GM12878 (cell line): ENCODE measurements at places on chromosomes 6 and 20. TPM values are rescaled to one million over a fixed set of nuclear protein-coding genes. Genes with fewer than 3 reads are reported as not detected.

Gene TMEM63B
- 4.3 and 5.0 TPM in 2 replicates for polyA plus RNA-seq

Gene SPAG4
- 1.6 and 4.0 TPM in 2 replicates for polyA plus RNA-seq

Gene PROKR2
- polyA plus RNA-seq, result not detected in 2 replicates

Gene ELMO2
- polyA plus RNA-seq, result 36.0 and 38.3 TPM in 2 replicates

Gene MAFB
- polyA plus RNA-seq, result 0.08 TPM in 1 of 2 replicates, not detected in the other

Gene C6orf141
- not detected in 2 replicates for polyA plus RNA-seq

GRCh38 chr6:786946-787763 lies 94.2 kb upstream of the EXOC2 start:
- no peaks in the 10 kb centered on the region for H3K4me1 ChIP-seq
- no peak overlapping the region for H3K4me3 ChIP-seq
- DNase-seq, result no peak

- no peak overlapping the region for H3K27ac ChIP-seq
- no peaks in the 10 kb centered on the region; the same call in 1 of the 2 replicates for H3K27me3 ChIP-seq
- no peaks in the 10 kb centered on the region for H3K36me3 ChIP-seq
- no peak overlapping the region for H3K4me3 ChIP-seq
Observed at GRCh38 chr6:99871641-99872040, 122.4 kb downstream of the MCHR2 start.

DNA sequence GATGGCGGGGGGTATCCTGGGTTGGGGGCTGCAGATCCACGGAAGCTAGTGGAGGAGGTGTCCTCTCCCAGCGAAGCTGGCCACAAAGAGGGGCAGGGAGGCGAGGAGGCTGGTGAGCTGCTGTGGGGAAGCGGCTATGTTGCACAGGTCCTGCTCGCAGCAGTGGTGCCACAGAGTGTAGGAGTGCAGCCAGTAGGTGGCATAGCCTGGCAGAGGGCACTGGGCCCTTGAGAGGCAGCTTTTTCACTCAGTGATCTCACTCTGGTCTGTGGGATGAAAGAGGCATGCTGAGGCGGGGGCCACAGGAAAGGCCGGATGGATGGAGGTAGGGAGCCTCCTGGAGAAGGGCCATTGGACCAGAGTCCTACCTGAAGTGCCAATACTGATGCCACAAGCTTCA lies 2.9 kb upstream of the LY6G6D start:
- no peak overlapping the region for H3K4me3 ChIP-seq
- no peaks in the 10 kb centered on the region for H3K36me3 ChIP-seq
- H3K4me1 ChIP-seq, result no peaks in the 10 kb centered on the region
- no peaks in the 10 kb centered on the region; the same call in 1 of the 2 replicates for H3K27me3 ChIP-seq

DNA sequence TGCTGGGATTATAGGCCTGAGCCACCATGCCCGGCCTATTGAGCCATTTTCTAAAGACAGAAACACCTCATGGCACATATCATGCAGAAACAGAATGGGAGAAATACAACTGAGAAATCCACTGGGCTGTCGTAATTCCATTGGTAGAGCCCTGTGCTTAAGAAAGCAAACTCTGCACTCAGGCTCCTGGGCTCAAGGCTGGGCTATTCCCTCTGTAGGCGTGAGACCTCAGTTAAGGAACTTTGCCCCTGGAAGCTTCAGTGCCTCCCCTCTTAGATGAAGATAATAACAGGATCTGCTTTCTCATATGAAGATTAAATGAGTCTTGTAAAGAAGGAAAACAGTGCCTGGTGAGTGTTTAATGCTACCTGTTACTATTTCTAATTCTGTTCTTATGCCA lies 120.3 kb downstream of the PXDC1 start:
- no peak for DNase-seq
- no peaks in the 10 kb centered on the region for H3K4me1 ChIP-seq
- H3K27me3 ChIP-seq, result peaks cover 2% of the 10 kb centered on the region
- no peak overlapping the region for H3K27ac ChIP-seq
- H3K36me3 ChIP-seq, result no peaks in the 10 kb centered on the region
- H3K4me3 ChIP-seq, result no peak overlapping the region

GRCh38 chr6:89432875-89433251 lies at the start of gene ANKRD6:
ANKRD6 (plus strand) TSS chr6:89433152; CDS start chr6:89566977, 133,825 bp downstream.
- peaks cover 8% of the 10 kb centered on the region for H3K4me1 ChIP-seq
- no peaks in the 10 kb centered on the region for H3K36me3 ChIP-seq
- H3K4me3 ChIP-seq, result peak within 1 kb of the TSS; percentile 79
- peak; percentile 17 for DNase-seq
- H3K27ac ChIP-seq, result no peak within 1 kb of the TSS

DNA sequence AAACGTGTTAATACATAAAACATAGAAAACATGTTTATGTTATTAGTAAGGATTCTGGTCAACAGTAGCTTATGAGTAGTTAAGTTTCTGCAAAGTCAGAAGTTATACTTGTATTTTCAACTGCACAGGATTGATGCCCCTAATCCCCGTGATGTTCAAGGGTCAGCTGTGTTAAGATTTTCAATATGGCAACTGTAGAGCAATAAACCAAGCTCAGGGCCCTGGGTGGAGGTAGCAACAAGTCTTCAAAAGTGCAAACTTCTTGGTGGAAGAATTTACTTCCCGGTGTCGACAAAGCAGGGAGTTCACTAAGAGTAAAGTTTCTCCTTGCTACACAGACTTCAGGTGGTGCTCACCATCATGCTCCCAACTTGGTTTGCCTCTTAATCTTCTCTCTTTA lies 4.1 kb upstream of the BCAS1 start:
- no peak for DNase-seq
- H3K27me3 ChIP-seq, result no peaks in the 10 kb centered on the region
- H3K36me3 ChIP-seq, result no peaks in the 10 kb centered on the region
- H3K4me3 ChIP-seq, result no peak overlapping the region

DNA sequence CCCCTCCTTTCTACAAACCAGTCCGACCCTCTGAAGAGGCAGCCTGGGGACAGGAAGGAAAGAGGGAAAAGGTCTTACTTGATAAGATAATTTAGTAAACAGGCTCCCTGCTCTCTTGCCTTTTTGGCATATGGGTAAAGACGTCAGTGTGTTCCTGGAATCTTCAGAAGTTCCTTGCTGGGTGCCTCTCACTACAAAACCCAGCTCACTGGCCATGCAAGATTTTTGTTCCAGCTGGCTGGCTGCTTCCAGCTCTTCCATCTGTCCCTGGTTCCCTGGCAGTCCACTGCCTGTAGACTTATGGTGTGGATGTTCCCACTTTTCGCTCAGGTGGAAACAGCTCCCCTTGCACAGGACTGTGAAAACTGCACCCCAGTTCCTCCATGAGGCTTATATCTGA lies 57.4 kb downstream of the MOCS1 start:
- no peaks in the 10 kb centered on the region for H3K36me3 ChIP-seq
- DNase-seq, result no peak
- no peaks in the 10 kb centered on the region; the same call in 1 of the 2 replicates for H3K27me3 ChIP-seq
- no peak overlapping the region for H3K27ac ChIP-seq
- no peaks in the 10 kb centered on the region for H3K4me1 ChIP-seq
- no peak overlapping the region for H3K4me3 ChIP-seq

DNA sequence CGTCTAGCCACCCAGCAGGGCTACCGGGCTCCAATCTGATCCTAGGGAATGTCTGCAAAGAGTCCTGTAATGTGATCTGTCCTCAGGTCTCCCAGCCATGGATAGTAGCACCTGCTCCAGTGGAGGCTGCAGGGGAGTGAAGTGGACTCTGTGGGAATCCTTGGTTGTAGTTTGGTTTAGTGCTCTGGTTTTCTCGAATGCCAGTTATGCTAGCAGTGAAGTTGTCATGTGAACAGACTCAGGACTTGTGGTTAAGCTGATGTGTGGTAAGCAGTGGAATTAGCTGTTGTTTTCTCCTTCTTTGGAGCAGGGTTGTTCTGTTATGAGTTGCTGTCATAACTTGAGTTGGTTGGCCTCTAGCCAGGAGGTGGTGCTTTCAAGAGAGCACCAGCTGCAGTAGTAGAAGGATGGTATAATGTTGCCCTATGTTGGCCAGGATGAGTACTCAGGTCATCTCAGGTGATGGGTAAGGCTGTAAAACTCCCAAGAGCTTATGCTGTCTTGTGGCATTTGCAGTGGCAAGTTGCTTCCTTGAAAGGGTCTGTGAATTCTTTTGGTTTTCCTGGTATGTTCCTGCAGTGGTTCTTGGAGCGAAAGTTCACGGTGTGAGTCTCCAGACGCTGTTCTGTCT lies 390.2 kb downstream of the UTRN start:
- no peaks in the 10 kb centered on the region for H3K4me1 ChIP-seq
- peak; percentile 24 for DNase-seq
- no peak overlapping the region for H3K4me3 ChIP-seq
- H3K36me3 ChIP-seq, result no peaks in the 10 kb centered on the region
- H3K27ac ChIP-seq, result no peak overlapping the region

DNA sequence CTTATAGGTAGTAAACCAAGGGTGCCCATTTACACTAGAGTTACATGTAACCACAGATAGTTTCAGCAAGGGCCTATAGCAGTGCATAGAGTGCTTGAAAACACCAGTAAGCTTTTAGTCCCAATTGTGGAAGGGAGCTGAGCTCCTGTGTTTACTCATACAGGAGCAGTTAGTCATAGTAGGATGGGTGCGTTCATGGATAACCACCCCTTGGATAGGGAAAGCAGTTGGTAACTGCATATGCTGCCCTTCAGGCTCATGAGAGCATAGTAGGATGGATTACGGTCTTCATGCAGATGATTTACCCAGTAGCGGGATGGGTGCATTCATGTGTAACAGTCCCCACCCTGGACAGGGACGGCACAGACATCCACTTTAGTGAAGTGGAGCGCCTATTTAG lies 45.1 kb downstream of the OR2B6 start:
- no peaks in the 10 kb centered on the region for H3K4me1 ChIP-seq
- DNase-seq, result no peak
- no peaks in the 10 kb centered on the region for H3K27me3 ChIP-seq
- H3K27ac ChIP-seq, result no peak overlapping the region
- no peaks in the 10 kb centered on the region for H3K36me3 ChIP-seq

DNA sequence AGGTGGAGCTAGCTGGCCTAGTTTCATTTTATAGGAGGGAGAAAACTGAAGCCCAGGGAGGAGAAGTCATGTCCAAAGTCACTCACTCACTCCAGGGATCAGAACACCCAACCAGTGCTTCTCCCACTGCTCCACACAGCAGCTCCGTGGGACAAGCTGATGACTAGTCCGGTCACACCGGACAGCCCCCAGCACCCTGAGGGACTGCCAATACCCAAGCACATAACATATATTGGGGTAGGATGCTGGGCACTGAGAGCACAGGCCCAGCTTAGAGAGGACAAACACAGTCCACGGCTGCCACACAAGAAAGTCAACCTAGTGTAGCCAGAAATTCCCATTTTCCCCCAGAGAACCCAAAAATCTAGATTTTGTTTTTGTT lies 5.7 kb downstream of the RRBP1 start:
- H3K27ac ChIP-seq, result no peak overlapping the region
- H3K27me3 ChIP-seq, result no peaks in the 10 kb centered on the region
- H3K4me3 ChIP-seq, result no peak overlapping the region

DNA sequence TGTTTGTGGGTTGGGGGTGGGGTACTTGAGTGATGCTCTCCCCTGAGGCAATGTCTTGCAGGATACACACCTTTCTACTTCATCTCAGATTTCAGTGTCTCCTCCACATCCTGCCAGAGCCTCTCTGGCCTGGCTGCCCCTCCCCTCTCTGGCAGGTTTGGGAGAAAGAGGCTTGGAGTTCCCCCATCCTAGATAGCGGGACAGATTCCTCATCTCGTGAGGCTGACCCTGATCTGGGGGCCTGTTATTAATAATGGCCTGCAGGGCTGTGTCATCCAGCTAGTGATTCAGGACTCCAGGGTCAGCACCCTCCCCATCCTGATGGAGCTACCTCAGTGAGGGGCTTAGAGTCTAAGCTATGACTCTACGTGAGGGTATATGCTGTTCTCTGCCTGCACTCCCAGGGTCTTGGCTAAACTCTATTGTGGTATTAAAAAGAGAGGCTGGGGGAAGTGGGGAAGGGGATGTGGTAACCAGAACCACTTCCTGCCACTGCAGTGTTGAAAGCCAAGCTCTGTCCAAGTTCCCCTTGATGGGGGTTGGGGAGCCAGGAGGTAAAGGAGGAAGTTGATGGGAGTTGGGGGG lies 3.7 kb upstream of the MMP9 start:
- no peaks in the 10 kb centered on the region for H3K36me3 ChIP-seq
- DNase-seq, result no peak
- H3K4me3 ChIP-seq, result no peak overlapping the region

- no peak overlapping the region for H3K27ac ChIP-seq
- H3K27me3 ChIP-seq, result no peaks in the 10 kb centered on the region; the same call in 1 of the 2 replicates
- DNase-seq, result no peak
Observed at GRCh38 chr6:47353871-47354270, 44.2 kb upstream of the TNFRSF21 start.

DNA sequence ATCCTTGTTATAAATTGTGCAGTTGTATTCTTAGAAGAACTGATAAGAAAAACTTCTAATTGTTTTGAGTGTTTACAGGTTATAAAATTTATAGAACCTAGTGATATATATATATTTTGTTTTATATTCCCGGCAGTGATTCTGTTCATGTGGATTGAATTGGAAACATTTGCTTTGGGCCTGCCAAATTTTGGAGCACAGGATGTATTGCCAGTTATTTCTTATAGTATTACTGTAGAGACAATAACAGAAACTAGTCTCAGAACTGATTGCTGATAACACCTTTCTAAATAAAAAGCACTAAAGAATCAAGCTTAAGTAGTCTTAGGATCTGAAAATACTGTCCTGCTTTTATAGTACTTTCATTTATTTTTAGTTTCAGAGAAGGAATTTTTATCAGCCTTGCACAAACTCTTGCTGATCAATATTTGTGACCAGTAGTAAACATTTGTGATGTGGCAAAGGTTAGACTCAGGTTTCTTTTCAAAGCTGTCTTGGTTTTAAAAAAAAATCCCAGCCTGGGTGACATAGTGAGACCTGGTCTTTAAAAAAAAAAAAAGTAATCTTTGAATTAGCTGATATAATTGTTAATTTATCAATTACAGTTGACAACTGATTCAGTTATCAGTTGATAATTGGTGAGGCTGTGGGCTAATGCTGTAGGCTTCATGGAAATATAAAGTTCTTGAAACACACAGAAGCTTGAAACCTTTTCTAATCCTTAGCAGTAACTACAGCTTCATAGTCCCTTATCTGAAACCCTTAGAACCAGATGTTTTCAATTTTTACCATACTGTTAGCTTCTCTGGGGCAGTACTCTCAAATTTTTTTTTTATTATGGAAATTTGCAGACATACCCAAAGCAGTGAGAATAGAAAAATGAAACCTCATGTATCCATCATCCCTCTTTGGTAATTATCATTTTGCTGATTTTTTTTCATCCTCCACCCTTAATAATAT lies 42.4 kb downstream of the RNGTT start:
- no peak for DNase-seq
- H3K4me3 ChIP-seq, result no peak overlapping the region
- peaks cover 8% of the 10 kb centered on the region; the same call in 1 of the 2 replicates for H3K36me3 ChIP-seq
- H3K27ac ChIP-seq, result no peak overlapping the region

DNA sequence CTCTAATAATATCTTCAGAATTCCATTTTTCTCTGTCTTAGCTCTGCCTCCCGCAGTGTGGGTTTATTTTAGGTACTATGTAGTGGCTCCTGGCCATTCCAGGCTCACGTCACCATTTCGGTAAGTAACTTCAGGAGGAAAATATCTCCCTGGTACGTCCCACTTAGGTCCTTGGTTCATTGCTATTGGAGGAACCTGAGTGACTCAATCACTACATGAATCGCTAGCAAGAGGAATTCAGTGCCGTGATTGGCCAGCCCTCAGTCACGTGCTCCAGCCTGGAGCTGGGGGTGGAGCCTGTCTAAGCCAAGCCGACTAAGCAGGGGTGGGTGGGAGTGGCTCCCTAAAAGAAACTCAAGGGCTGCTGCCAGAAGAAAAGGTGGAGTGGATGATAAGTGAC lies 67.3 kb upstream of the E2F3 start:
- no peak overlapping the region for H3K4me3 ChIP-seq
- DNase-seq, result no peak
- no peaks in the 10 kb centered on the region for H3K4me1 ChIP-seq
- no peaks in the 10 kb centered on the region for H3K36me3 ChIP-seq
- H3K27ac ChIP-seq, result no peak overlapping the region
- H3K27me3 ChIP-seq, result no peaks in the 10 kb centered on the region

GRCh38 chr20:52859156-52859876 lies 112.8 kb upstream of the TSHZ2 start:
- H3K27ac ChIP-seq, result no peak overlapping the region
- no peaks in the 10 kb centered on the region for H3K4me1 ChIP-seq
- H3K27me3 ChIP-seq, result no peaks in the 10 kb centered on the region
- no peak overlapping the region for H3K4me3 ChIP-seq
- no peaks in the 10 kb centered on the region for H3K36me3 ChIP-seq
